ENCODE measurements at places on chromosomes 2 and 18. TPM values are rescaled to one million over a fixed set of nuclear protein-coding genes. Genes with fewer than 3 reads are reported as not detected.

The CTAGE1 gene
- total RNA-seq = not detected

The NETO1 gene
- total RNA-seq = not detected

The ALLC gene
- total RNA-seq = not detected

The MATN3 gene
- total RNA-seq = 1.4 TPM

The UGT1A8 gene
- not detected for total RNA-seq

The THOC1 gene
- 35.7 TPM for total RNA-seq

The ABCG5 gene
- total RNA-seq = not detected

The RNF125 gene
- 4.8 TPM for total RNA-seq

The EMILIN2 gene
- total RNA-seq = 4.6 TPM

The BUB1 gene
- total RNA-seq = 45.4 TPM

The SPC25 gene
- 6.4 TPM for total RNA-seq

The CD207 gene
- total RNA-seq = not detected

The KCNF1 gene
- total RNA-seq = 1.3 TPM

The CXCR2 gene
- total RNA-seq = not detected

The FBLN7 gene
- total RNA-seq = 4.6 TPM

The MEP1B gene
- total RNA-seq = not detected

The CRYGD gene
- not detected for total RNA-seq

The ANKRD23 gene
- total RNA-seq = 1.9 TPM

The INHA gene
- total RNA-seq = not detected

The XDH gene
- total RNA-seq = not detected
